Lung microvascular endothelial cell (primary cell): ENCODE measurements at places on chromosomes 3 and 15. TPM values are rescaled to one million over a fixed set of nuclear protein-coding genes. Genes with fewer than 3 reads are reported as not detected.

The DNAH12 gene
- under 0.01 TPM in 1 of 2 replicates, not detected in the other for total RNA-seq

The SPESP1 gene
- total RNA-seq: 0.87 and 1.6 TPM in 2 replicates

The ACKR2 gene
- total RNA-seq: 4.8 and 71.4 TPM in 2 replicates

The P2RY12 gene
- not detected in 2 replicates for total RNA-seq

DNA sequence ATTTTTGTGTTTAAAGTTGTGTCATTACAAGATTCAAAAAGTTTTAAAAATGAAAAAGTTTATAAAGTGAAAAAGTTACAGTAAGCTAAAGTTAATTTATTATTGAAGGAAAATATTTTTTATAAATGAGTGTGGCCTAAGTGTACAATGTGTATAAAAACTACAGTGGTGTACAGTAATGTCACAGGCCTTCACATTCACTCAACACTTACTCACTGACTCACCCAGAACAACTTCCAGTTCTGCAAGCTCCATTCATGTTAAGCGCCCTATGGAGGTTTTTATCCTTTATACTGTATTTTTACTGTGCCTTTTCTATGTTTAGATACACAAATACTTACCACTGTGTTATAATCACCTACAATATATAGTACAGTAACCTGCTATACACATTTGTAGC lies 76.3 kb downstream of the DTWD1 start:
- DNase-seq: no peak

GRCh38 chr3:60220768-60221167 lies 1030.5 kb downstream of the FHIT start:
- DNase-seq: no peak

GRCh38 chr15:93067649-93068085 lies 21.3 kb downstream of the RGMA start:
- no peak for DNase-seq

DNA sequence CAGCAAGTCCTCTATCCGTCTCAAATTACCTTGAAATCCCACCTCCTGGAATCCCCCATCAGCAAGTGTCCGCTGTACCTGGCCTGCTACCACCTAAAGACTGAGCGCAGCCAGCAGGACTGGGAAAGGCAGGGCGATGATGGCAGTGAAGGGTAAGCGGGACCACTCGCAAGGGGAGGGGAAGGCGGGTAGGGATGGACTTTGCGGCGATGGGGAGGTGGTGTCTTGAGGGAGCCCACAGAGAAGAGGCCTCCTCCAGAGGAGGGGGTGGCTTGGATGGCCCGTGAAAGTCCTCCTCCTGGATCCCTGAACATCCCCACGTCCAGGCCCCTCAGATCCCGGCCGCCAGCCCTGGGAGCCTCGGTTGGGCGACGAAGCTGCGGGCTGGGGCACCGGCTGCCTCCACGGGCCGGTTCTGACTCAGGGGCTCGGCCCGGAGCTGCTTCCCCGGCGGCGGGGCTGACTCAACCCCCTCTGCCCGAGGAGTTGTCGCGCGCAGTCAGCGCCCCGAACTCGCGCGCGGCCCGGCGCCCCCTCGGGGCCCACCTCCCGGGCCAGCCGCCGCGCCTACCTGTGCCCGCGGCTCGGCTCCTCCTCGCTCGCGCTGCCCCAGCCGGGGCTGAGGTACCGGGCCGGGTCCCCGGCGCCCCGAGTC lies 512 bp downstream of the LARP6 start:
- peak; percentile 18 for DNase-seq

- no peak for DNase-seq
Observed at GRCh38 chr3:177607589-177607988, 410.3 kb upstream of the TBL1XR1 start.

DNA sequence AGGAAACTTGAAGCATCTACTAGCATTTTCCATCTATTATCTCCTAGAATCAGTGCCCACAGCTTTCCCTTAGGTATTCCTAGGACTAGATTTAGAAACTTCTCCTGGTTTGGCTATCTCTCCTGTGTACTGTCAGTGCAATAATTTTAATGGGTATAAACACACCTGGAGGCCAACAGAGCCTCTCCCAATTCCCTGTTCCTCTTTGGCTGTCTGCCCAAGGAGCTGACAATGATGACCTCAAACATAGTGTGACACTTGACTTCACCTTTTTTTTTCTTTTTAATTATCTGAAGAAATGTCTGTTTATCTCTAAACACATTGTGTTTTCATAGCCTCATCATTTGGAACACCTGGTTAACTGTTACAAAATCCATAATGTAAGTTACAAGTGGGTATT lies 754.5 kb upstream of the ALCAM start:
- no peak for DNase-seq

GRCh38 chr3:44227632-44228031 lies 14.1 kb upstream of the TOPAZ1 start:
- DNase-seq: no peak

DNA sequence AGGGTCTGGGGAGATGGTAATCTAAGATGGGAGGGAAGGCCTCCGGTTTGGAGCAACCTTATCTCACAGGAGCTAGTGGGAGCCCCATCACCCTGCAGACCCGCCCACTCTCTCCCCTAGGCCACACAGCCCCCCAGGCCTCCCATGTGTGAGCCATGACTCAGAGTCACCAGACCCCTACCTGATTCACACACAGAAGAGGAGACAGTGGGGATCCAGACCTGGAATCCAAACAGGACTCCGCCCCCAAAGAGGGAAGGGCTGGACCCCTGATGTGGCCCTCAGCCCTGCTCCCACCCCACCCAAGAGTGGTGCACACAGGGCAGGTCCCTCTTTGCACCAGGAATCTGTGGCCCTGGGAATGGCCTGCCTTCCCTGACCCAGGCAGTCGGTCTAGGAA lies 97.4 kb downstream of the ADCY5 start:
- DNase-seq: no peak

DNA sequence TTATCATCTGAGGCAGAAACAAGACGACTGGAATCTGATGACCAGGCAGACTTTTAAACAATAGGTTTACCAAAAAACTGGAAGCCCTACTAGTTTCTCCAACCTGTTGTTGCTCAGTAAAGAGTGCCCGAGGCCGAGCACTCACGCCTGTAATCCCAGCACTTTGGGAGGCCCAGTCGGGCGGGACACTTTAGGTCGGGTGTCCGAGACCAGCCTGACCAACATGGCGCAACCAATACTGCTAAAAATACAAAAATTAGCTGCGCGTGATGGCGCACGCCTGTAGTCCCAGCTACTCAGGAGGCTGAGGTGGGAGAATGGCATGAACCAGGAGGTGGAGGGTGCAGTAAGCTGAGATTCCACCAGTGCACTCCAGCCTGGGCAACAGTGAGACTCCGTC lies 1.1 kb upstream of the WDR5B start:
- no peak for DNase-seq

DNA sequence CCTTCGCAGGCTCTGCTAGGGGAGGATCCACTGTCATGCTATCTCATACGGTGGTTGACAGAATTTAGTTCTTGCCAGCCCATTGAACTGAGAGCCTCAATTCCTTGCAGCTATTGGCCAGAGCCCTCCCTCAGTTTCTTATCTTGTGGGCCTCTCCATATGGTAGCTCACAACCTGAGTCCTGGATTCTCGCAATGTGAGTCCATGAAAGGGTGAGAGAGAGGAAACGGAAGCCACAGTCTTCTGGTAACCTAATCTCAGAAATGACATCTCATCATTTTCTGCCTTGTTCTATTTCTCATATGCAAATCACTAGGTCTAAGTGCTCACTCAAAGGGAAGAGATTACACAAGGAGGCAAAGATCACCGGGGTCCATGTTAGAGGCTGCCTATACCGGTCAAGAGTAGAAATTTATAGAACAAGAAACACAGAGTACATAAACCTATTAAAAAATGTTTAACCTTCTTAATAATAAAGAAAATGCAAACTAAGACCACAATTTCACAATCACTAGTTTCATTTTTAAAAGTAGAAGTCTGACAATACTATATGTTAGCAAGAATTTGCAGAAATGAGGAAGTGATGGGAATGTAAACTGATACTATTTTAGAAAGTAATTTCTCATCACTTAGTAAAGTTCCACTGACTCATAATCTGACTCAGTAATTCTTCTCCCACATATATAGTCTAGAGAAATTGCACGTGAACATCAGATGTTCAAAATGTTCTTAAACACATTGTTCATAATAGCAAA lies 378.4 kb upstream of the AGTR1 start:
- no peak for DNase-seq

DNA sequence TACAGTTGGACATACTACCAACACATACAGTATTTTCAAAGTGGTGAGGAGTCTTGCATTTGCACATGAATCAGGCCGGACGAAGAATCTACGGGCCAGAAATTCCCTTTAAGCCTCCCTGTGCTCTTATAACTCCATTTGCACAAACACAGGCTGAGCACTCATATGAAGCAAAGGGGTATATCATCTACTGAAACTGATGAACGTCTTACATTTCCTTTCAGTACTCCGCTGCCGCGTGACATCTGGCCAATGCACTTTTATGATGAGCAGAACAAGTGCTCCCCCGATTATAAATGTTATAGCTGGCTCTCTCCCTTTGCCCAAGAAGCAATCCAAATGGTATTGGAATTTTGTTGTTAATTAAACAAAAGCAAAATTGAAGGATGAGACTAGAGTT lies 110.3 kb upstream of the ICE2 start:
- DNase-seq: peak; percentile 28

- no peak for DNase-seq
Observed at GRCh38 chr3:117181222-117181621, 471.6 kb downstream of the TUSC7 start.

DNA sequence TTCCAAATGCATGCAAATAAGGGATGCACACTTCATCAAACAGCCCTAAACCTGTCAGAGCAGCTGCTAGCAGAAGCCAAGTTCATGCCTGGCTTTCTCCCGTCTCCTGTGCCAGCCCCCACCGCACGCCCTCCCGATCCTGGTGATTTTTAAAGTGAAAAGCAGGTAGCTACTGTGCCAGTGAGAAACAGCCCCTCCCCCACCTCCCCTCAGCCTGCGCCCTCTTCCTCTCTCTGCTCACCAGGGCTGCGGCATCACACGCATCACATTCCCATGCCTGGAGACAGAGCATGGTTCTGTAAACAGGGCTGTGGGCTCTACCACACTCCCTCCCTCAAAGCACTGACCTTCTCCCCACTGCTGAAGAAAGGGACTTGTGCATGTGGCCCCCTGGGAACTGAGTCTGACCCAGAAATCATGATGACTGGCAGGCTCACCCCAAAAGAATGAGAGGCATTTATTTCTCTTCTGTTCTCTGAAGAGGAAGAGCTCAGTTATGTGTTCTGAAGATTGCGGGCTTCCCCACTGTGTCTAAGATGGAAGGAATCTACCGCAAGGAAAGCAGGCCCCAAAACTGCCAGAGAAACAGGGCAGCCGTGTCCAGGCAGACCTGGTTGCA lies 14.5 kb upstream of the SLC6A1 start:
- no peak for DNase-seq

DNA sequence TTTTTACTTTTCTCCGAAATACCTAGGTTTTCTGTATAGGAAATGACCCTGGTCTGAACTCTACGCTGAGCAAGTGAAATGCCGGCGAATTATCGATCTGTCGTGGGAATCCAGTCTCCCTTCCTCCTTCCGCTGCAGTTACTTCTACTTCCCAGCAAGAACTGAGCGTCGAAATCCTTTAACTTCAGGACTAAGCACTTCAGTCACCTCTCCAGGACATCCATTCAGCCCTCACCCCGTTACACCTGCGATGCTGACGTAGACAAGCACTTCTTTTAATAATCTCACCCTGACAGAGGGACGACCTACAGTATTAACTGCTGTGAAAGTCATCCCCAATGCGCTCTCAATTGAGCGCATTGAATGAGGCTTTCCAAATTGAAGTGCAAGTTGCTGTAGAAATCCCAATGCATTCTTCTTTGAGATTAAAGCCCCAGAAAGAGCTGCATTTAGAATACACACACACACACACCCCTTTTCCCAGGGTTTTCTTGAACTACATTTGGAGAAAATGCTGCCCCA lies 1.3 kb downstream of the TOP2B start:
- peak; percentile 27 for DNase-seq

DNA sequence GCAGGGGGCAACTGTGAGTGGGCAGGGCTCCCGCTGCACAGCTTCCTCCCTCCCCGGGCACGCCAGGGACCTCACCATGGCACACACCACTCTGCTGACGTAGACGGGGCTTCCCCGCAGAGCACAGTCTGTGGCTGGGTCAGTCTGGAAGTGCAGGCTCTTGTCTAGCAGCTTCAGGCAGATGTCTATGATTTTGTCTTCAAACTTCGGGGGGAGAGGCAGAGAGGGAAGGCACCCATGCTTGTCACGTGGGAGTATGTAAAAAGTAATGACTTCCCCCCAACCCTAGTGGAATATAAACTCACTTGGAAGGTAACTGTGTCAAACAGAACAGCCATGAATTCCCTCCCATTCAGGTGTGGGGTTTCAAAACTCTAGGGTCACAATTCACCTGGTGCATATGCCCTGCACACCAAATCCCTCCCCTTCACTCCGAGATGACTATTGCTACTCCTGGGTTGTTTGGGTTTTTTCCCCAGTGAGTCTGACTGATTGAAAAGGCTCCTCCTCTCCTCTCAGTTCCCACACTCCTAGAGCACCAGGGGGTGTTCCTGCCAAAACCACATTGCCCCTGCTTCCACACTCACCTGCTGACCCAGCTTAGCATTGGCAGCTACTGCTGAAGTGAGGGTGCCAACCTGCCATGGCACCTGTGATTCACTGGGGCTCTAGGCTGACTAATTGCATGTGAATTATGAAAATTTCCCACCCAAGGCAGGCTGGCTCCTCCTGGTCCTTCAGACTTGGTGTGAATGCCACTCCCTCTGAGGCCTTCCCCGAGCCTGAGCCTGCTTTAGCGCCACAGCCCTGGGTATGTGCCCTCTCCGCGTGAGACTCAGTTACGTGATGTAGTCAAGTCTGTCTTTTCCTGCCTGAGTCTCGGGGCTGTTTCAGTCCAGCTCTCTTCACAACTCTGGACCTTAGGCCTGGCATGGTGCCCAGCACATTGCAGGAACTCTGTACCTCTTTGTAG lies 13.0 kb downstream of the TGM5 start:
- peak; percentile 41 for DNase-seq

GRCh38 chr3:16476636-16477035 lies 36.9 kb downstream of the RFTN1 start:
- no peak for DNase-seq

- DNase-seq: no peak
Observed at GRCh38 chr3:56590814-56591213, 33.8 kb downstream of the CCDC66 start.

DNA sequence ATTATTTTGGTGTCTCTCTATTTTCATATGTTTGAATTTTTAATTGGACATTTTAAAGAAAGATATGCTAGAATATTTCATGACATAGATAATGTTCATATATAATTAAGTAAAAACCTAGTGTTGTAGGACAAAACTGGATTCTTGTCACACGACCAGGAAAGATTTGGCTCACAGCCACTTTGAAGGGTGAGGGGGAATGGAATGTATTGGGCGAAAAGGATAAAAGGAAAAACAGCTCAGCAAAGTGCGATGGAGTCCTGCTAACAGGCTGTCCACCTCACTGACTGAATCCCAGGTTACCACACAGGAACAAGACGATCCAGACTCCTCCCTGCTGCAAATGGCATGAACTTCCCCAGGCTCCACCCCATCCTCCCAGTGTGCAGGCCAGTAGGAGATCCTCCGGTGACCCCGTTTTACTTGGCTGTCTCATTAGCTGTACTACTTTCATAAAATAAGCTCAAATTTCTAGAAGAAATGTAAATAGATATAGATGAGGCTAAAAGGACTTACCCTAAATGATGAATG lies 186.2 kb downstream of the CD47 start:
- peak; percentile 69 for DNase-seq
